Left forelimb (tissue), 1 donor: ENCODE measurements at places on chromosomes 6 and 20.

DNA sequence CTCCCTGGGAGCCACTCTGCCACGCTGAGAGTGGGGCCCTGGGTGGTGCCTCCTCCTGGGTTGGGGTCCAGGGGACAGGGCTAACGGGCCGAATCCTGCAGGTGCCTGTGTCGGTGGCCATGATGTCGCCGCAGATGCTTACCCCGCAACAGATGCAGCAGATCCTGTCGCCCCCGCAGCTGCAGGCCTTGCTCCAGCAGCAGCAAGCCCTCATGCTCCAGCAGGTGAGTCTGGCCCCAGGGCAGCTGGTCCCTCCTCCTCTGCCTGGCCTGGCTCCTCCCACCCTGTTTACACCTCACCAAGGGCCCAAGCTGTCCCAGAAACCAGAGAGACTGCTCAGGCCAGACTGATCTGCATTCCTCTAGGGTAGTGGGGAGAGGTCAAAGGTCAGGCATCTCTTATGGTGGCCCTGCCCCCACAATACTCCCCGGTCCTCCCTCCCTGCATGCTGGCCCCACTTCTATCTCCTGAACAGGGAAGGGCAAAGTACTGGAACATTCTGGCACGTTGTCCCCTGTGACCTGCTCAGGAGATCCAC lies 38.6 kb downstream of the FOXP4 start:
- DNase-seq, result no peak

- DNase-seq, result no peak
These were observed 88.0 kb upstream of the JAG1 start for GRCh38 chr20:10761786-10762185.

GRCh38 chr6:120775698-120776097 lies 558.6 kb downstream of the TBC1D32 start:
- DNase-seq, result no peak

- DNase-seq, result no peak
These were observed 93.3 kb downstream of the PACRG start for GRCh38 chr6:162821102-162821501.

GRCh38 chr6:27865850-27866356 lies 46.3 kb downstream of the OR2B2 start:
- DNase-seq, result no peak

DNA sequence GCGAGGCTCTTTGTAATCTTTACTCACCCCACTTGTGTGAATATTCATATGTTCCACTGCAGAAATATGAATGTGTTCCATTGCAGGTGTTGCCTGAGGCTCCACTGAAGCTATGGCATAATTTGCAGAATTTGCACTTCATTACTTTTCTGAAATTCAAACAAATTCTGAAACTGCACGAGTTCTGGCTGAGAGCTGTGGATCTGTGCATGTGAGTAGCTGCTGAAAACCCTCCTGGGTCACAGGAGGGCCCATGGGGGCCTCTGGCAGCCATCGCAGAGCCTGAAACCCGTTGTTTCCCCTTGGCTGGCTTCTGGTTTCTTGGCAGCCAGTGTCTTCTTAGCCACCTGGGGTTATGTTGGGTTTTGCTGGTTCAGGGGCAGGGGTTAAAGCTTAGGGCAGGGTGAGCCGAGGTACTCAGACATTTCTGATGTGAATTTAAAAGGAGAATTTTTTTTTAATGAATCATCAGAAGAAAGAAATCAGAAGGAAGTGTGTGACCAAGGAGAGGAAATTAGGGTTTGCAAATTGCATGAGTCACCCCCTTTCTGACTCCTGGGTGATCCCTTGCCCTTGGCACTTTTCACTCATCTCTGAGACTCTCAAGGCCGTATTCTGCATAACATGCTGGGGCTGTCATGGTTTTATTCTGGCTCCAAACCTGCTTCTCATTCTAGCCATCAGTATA lies 40.6 kb downstream of the TOX2 start:
- no peak for DNase-seq

DNA sequence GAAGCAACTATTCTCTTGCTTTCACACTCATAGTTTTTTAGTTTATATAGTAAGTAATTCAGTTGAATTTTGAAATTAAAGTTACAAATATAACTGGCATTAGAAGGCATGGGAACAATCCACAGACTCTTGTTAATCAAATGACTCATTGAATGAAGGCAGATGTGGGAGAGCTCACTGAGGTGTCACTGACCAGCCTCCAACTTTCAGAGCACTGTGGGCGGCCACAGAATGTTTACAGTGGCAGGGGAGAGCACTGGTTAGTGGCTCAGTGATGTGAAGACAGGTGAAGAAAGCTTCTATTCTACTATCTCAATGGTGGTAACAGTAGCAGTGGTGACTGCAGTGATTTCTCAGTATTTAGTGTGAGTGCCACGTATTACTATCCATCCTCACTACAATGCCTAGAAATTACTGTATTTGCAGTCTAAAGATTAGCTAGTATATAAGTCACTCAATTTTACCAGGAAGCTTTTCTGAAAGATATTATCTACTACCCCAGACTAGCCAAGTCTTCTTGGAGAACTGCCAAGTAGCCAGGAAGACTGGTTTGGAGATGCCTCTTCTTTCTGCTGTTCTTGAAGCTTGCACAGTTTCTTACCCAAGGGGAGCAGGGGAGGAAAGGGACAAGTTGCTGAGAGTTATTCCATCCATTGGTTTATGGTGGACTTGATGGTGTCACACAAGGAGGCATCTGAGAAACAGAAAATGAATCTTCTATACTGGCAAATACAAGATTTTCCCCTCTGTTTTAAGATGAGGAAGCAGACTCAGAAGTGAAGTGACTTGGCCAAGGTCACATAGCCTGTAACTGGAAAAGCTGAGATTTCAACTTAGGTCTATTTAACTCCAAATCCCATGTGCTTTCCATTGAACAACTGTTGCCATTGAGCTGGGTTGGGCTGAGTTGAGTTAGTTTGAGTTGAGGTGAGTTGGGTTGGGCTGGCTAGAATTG lies 231.2 kb downstream of the ANKRD60 start:
- no peak for DNase-seq

- no peak for DNase-seq
These were observed 973.1 kb upstream of the DEFB115 start for GRCh38 chr20:30284281-30284905.

GRCh38 chr6:40171343-40171742 lies 237.1 kb upstream of the MOCS1 start:
- no peak for DNase-seq

- no peak for DNase-seq
These were observed 14.2 kb upstream of the FAM8A1 start for GRCh38 chr6:17585766-17586490.

DNA sequence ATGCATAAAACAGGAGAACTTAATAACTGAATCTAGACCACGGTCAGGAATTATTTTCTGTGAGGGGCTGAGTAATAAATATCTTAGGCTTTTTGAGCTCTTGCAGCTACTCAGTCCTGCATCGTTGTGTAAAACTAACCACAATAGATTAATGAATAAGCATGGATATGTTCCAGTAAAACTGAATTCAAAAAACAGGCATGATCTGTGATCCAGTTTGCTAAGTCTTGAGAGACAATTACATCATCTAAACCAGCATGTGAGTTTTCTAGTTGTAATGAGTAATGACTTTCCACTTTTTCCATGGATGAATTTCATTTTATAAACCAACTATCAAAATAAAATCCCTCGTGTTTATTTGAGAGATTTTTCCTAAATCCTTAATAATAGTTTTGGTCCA lies 336.8 kb downstream of the RFPL4B start:
- DNase-seq, result no peak

DNA sequence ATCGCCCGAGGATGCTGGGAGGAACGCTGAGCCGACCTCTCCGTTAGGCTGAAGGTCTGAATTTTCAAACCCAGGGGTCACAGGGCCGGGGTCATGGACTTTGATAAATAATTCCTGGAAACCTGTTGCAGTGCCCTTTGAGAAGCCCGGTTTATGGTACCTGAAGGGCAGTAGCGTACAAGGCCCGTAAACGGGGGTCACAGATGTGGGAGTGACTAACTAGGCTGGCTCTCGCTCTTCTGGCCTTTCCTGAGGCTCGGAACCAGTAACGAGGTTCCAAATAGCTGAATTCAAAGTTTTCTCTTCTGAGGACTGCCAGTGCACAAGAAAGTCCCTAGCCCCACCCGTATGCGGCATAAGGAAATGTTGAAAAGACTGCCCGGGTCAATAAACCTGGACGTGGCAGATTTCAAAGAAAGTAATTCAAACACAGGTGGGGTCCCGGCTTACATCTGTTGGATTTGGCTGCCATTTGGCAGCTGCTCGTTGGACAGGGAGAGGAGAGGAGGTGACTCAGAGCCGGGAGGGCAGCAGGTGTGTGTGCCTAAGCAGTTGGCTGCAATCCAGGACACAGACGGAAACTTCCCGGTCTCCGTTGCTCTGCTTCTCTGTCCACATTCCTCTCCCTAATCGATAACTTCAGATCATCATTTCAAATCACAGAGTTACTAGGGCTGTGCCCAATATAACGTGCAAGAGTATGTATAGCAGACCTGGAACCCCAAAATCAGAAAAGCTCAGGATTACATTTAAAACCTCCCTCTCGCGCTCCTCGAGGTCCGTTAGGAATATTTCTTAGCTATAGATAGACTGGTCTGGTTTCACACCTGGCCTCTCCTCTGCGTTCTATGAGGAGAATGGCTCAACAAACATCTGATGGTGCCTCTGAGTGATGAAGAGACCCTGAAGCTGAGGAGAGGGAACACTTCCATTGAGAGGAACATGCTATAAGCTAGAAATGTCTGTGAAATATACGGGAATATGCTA lies 765 bp upstream of the GMDS start:
- peak; percentile 71 for DNase-seq

DNA sequence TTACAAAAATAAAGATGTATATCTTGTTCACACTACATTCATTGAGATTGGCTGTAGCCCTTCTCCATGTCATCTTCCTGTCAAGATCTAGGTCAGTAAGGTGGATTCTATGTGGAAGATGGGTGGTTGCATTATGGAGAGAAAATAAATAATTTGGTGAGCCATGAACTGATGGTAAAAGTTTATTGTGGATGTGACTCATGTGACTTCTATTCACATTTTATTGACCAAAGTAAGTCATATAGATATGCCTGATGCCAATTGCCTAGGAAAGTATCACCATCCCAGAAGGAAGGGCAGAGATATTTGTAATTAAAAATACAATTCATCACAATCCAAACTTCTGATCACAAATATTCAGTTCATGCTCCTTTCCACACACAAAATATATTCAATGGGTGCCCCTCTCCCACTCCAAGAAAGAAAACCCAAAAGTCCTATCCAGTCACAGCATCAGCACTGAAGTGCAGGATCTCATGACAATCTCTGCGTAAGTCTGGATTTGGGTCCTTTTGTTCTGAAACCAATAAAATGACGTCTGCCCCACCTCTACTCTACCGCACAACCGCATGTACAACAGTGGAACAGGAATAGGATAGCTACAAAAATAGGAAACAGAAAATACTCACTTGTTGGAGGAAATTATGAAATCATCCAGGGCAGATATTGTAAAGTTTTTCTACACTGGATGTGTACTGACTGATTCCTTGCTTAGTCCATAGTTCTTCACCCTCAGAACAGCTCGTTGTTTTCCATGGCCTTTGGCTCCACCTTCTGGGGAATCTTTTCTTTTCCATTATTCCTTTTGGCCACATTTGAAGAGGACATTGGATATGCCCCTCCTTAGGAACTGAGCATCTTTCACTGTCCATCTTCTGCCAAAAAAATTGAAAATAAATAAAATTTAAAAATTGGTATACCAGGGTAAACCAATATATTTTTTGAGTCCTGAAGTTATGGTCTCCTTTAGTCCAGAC lies 16.1 kb upstream of the SLC17A3 start:
- no peak for DNase-seq

DNA sequence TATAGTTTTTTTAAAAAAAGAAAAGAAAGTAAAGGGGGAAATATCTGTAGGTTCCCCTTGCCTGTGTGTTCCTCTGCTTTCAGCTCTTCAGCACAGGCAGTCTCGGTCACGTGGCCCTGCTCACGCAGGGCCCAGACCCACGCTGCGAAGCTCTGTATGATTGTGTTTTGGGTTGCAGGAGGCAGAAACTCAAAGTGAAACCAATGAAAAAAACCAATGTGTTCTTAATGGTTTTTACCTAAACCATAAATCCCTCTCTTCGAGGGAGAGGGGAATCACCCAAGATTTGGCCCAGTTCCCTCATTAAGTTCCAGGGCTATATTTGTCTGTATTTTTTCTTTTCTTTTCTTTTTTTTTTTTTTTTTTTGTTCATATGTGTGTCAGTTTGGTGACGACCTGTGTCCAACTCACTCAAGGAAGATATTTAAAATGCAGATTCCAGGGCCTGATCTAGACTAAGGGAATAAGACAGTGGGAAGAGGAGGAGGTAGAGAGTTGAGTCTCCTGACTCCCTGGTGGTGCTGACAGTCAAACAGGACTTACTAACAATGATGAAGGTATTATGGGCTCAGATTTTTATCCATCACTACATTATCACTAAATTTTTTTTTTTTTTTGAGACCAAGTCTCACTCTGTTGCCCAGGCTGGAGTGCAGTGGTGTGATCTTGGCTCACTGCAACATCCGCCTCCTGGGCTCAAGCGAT lies 33.8 kb upstream of the RREB1 start:
- DNase-seq, result no peak

DNA sequence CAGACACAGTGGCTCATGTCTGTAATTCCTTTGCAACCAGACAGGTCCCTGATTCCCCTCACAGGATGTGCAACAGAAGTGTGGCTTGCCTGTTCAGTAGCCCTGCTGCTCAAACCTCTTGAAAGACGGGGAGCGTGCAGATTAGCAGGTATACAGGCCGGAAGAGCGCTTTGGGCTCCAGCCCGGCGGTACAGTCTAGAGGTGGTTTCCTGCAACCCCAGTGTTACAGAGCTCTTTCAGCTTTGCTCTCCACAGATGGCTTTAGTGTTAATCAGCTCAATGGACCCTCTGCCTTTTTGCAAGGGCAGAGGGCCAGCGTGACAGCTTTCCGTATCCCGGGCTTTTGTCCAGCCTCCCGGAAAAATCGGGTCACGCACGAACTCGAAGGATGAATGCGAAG lies 67.2 kb upstream of the TNFRSF21 start:
- no peak for DNase-seq

- no peak for DNase-seq
These were observed 114.6 kb downstream of the MAN1A1 start for GRCh38 chr6:119234941-119235340.

DNA sequence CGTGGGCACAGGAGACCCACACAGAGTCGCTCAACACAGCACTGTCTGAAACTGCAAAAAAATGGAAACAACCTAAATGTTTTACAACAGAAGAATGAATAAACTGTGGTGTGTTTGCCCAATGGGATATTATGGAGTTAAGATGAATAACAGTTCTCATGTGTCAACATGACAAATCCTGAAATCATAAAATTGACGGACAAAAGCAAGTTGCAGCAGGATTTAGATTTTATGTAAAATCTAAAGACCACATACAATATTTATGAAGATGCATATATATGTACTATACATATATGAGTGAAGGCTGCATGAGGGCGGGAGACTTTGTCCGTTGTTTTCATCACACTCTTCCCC lies 79.7 kb downstream of the GRM4 start:
- no peak for DNase-seq

GRCh38 chr20:53739799-53740785 lies 146.5 kb upstream of the ZNF217 start:
- DNase-seq, result peak; percentile 70
